Natural killer cell treated with Interleukin-12 subunit alpha and Interleukin-12 subunit beta and Interleukin-15 and Interleukin-18, amount 100 ng/mL, for 72 hours (primary cell): ENCODE measurements at places on chromosomes 1 and 21.

GRCh38 chr1:172003766-172004530, 162.7 kb downstream of the DNM3 start:
- DNase-seq: no peak

GRCh38 chr1:21869620-21870121, 57.6 kb downstream of the LDLRAD2 start:
- DNase-seq: no peak

DNA sequence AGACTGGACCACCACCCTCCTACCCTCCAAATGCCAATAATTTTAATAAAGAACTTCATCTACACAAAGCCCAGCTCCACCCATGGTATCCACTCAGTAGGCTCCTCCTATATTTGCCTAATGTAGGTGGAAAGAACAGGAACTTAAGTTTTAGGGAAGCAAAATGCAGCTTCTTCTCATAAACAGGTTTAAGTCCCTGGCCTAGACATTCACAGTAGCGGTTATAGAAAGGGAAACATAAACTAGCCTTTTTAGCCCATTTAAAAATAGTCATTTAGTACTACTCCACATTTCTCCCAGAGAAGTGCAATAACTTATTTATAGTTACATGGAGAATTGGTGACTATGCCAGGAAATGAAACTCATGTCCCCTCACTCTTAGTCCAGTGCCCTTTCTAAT, 56.6 kb upstream of the CPLANE2 start:
- DNase-seq: no peak

- no peak for DNase-seq
Observed at GRCh38 chr1:154207262-154207661, 1.1 kb upstream of the CFAP141 start.
